ENCODE measurements at places on chromosomes 1 and 21.

DNA sequence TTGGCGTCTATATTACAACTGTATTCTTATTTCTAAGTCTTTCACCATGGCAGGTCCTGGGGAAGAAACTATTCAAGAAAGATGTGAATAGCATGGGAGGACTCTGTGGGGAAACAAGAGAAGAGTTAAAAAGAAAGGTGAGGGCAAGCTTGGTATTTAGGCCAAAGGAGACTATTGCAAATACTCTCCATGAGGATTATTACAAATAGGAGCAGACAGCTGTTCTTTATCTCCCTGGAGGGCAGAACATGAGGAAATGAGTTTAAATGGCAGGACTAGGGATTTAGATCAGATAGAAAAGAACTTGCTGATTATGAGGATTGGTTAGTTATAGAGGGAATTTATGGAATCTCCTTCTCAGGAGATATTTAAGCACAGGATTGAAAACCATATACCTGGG lies 186.8 kb downstream of the CDC7 start:
- DNase-seq: no peak

GRCh38 chr1:165843304-165843703 lies 15.9 kb downstream of the UCK2 start:
- DNase-seq: no peak

GRCh38 chr1:17676387-17677060 lies 78.6 kb upstream of the ACTL8 start:
- no peak for DNase-seq

DNA sequence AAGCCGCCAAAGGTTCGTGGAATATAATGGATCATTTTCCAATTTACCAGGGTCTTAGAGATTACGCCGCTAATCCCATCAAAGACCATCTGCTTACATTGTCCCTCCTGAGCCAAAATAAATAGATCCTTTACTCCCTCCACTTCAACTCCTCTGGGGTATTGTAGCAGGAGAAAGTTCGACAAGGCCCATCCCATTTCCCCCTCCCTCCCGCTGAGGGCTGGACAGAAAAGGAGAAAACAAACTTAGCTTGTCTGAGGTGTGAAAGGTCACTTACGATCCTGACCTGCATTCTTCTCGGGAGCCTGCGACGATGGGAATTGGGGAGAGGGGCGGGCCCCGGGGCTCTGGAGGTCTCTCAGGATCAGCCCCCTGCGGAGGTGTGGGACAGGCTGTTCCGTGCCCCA lies 60.8 kb downstream of the MEF2D start:
- DNase-seq: no peak

DNA sequence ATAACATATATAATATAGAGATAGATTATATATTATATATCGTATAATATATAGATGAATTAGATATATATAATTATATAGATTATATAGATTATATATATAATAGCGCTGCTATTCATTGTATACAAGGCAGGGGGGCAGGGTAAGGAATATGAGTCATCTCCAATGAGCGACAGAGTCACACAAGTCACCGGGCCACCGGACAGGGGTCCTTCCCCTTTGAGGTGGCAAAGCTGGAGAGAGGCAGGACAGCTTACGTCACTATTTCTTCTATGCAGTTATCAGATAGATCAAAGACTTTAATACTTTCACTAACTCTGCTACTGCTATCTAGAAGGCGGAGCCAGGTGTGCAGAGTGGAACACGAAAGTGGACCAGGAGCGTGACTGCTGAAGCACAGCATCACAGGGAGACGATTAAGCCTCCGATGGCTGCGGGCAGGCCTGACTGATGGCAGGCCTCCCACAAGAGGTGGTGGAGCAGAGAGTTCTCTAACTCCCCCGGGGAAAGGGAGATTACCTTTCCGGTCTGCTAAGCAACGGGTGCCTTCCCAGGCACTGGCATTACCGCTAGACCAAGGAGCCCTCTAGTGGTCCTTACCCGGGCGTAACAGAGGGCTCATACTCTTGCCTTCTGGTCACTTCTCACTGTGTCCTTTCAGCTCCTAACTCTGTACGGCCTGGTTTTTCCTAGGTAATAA lies 2154.7 kb downstream of the MRPL39 start:
- DNase-seq: no peak

DNA sequence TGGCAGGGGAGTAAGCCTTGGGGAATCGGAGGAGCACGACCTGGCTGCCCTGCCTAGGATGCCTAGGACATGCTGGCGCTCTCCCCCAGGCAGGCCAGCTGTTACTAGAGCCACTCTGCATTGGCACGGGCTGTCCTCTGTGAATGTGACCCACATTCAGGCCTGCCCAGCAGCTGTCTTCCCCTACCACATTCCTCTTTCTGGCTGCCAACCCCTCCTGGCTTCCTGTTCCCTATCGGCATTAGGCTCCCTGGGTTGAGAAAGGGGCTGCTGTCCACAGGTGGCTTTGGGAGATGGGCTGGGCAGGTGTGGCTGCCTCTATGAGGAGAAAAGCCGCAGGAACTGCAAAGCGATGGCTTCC lies 2.3 kb upstream of the NFASC start:
- DNase-seq: no peak

GRCh38 chr1:49204720-49205119 lies 428.0 kb upstream of the BEND5 start:
- no peak for DNase-seq

- DNase-seq: no peak
These were observed 199.3 kb downstream of the TTLL7 start for GRCh38 chr1:83799594-83799993.

- no peak for DNase-seq
These were observed 13.1 kb downstream of the VPS26C start for GRCh38 chr21:37253991-37254390.

- no peak for DNase-seq
These were observed 15.1 kb upstream of the FOXJ3 start for GRCh38 chr1:42350086-42350485.

DNA sequence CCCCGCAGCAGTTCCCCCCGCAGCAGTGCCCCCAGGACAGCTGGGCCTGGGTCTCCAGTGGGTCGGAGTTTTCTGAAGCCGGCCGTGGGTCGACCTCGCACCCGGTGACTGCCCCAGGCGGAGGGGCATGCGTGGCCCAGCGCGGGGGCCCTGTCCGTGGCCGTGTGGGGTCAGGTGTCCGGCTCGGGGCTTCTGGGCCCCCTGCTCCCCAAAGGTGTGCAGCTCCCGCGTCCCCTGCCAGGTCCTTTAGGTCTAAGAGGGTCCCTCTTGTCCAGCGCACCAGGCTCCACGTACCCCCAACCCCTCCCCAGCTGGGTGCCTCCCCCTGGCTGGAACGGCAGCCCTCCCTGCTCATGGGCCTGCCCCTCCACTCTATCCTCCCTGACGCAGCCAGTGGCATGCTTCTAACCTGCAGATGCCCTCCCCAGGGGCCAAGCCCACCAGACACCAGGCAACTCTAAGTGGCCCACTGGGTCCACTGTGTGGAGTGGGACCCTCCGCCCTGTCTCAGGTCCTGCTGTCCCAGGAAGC lies 5.9 kb upstream of the HES4 start:
- no peak for DNase-seq

- DNase-seq: no peak
These were observed 77.6 kb upstream of the VAV3 start for GRCh38 chr1:108042610-108043009.

DNA sequence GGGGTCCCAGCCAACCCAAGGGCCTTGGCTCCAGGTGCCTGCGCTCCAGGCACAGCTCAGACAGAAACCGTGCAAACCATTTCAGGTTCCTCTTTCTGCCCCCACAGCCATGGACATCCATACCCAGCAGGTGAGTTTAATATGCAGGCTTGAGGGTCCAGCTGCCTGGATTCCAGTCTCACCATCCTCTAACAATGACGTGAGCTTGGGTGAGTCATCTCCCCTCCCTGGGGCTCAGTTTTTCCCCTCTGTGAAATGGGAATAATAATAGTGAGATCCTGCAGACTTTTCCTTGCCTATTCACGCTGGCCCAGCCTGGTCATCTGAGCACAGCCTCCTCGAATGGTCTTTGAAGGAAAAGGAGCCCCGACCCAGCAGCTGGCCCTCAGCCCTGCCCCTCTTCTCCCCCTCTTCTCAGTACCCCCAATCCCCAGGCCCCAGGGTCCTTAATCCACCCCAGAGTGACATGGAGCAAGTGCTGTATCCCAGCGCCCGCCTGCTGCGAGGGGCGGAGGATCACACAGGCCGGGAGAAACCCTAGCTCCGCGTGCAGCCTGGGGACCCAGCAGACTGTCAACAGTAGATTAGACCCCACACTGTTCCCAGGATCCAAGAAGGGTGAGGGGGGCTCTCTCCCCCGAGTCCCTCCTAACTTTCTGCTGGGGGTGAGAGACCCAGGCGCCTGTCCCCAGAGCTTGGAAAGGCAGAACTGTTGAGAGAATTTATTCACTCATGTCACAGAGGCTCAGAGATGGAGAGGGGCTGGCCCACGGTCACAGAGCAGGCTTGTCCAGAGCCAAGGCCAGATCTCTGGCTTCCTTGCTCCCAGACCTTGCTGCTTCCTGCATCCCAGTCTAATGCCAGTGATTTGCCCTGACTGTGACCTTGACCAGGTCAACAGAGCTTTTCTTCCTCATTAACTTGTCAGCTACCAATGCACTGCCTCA lies 49.2 kb downstream of the TAS1R2 start:
- no peak for DNase-seq

DNA sequence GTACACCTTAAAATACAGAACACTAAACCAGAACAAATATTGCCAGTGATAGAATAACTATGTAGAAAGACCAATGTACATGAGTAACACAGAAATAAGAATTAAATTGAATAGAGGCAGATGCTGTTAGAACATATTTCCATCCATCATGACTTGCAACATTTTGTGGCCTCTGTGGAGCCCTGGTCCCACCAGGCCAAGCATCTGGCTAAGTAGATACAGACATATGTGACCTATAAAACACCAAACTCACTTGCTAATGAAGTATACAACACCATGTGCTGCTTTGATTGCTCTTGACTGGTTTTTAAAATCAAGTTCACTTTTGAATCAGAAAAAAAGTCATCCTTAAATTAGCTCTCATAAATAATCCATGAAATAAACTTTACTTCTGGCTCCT lies 20.5 kb downstream of the SLC19A2 start:
- no peak for DNase-seq

DNA sequence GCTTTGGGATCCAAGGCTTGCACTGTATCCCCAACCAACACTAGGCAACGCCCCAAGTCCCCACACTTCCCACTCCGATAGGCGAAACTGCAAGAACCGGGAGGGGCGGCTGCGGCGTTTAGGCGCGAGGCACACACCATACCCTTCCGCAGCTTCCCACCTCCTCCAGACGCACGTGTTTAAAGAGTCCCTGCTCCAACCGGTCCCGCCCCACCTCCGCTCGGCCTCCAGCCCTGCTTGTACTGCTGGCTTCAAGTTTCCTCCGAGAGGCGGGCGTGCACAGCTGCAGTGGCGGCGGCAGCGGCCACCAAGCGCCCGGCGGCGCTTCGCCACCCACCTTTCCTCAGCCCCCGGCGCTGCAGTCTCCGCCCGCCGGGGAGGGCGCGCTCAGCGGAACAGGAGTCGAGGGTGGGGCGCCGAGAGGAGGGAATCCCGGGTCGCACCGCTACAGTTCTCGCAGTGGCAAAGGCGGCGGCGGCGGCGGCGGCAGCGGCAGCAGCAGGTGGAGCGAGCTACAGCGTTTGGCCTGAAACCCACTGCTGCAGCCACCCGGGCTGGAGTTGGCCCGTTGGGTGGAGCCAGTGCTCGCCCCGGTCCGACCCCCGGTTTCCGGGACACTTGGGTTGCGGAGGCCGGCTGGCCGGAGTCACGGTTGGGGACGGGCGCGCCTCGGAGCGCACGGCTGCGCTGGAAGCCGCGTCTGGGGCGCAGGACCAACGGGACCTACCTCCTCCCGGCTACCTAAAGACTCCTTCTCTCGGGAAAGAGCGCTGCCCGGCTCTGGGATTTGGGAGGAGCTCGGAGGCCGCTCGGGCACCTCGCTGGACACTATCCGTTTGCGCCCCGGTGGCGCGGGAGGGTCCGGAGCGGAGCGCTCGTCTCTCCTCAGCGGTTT lies at the start of gene CNIH3:
Gene CNIH3 (plus strand): TSS at position 457 of the 895 bp plus-strand sequence. CDS start 858 bp downstream, outside the sequence.
- DNase-seq: peak; percentile 33

DNA sequence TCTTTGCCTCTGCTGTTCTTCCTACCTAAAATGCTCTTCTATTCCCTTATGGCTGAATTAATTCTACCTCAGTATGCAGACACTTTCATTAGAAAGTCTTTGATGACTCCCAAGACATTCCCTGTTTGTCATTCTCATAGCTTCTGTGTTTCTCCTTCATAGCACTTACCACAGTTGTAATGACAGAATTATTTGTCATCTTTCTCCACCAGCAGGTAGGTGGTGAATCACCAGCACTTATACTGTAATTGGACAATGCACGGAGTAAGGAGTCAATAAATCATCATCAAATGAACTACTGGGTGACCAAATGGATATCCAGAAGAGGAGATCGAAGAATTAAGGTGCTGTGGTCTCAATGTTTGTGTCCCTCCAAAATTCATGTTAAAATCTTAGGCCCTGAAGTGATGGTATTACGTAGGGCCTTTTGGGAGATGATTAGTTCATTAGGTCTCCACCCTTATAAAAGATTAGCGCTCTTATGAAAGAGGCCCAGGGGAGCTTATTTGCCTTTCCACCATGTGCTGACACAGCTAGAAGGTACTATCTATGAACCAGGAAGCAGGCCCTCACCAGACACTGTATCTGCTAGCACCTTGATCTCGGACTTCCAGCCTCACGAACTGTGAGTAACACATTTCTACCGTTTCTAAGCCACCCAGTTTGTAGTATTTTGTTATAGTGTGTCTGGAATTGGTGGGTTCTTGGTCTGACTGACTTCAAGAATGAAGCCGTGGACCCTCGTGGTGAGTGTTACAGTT lies 2.4 kb upstream of the CCT8 start:
- no peak for DNase-seq

DNA sequence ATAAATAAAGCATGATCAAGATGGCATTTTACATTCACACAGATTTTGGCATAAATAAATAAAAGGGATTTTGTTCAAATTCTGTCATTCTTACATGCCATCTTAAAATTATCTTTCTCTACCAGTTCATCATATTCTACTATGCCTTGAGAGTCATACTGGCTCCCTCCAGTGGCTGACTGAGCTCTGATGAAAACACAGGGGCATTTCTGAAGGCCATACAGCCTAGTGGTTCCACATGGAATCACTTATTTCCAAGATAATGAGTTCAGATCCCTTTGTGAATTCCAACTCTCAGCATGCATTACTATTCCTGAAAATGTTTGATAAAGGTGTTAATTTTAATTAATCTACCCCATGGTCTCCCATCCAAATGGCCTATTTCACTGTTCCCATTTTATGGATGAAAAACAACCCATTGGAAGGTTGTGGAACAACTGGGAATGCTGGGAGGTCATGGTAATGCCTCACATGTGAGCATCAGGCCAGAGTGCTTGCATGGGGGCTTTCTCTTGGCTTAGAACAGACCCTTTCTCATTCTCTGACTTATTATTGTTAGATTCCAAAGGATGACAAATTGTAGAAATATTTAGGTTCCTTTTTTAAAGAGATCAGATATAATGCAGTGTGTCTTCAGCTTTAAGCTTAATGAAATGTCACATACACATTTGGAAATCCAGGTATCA lies 622.4 kb upstream of the PKN2 start:
- no peak for DNase-seq

GRCh38 chr1:182083851-182084486 lies 22.5 kb upstream of the ZNF648 start:
- DNase-seq: no peak

DNA sequence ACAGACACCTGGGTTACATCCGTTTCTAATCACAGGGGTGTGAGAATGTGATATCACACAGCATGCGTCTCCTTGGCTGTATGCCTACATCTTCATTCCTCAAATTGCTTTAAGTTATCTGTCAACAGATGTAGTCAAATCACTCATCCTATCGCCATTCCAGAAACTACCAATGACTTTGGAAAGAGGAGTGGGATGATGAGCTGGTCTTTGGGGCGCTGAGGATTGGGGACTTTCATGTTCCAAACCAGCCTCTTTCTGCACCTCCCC lies 104.8 kb downstream of the NAV1 start:
- no peak for DNase-seq

Measured in activated CD4-positive, alpha-beta T cell treated with anti-CD3 and anti-CD28 coated beads, Interleukin-2, amount 50 U/mL, for 1 hour (primary cell).